ENCODE measurements at places on chromosomes 6 and 20. TPM values are rescaled to one million over a fixed set of nuclear protein-coding genes. Genes with fewer than 3 reads are reported as not detected.

- no peak overlapping the region for H3K27ac ChIP-seq
- no peaks in the 10 kb centered on the region for H3K4me1 ChIP-seq
- H3K27me3 ChIP-seq = no peaks in the 10 kb centered on the region
These were observed 77.3 kb downstream of the CD40 start for GRCh38 chr20:46195264-46196036.

- H3K27me3 ChIP-seq = no peaks in the 10 kb centered on the region
- no peaks in the 10 kb centered on the region for H3K4me1 ChIP-seq
- no peaks in the 10 kb centered on the region for H3K36me3 ChIP-seq
- H3K4me3 ChIP-seq = no peak overlapping the region
These were observed 336.0 kb downstream of the RFPL4B start for GRCh38 chr6:112683106-112683505.

DNA sequence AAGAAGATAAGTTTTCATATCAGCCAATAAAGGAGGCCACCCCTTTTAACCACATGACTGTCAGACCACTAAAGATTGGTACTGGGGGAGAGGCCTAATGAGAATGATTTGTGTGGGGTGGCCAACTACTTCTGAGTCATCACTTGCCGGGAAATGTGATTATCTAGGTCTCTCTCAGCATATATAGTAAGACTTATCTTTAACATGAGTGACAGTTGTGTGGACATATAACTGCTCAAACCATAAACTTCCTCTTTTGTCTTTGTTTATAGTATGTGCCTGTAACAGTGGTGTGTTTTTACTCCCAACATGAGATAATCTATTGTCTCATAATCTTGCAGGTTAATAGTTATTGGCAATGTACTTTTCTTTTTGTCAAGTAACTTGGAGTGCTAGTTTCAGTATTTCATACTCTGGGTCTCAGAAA, 312.4 kb downstream of the CDKAL1 start:
- no peak for DNase-seq
- H3K4me3 ChIP-seq = no peak overlapping the region

DNA sequence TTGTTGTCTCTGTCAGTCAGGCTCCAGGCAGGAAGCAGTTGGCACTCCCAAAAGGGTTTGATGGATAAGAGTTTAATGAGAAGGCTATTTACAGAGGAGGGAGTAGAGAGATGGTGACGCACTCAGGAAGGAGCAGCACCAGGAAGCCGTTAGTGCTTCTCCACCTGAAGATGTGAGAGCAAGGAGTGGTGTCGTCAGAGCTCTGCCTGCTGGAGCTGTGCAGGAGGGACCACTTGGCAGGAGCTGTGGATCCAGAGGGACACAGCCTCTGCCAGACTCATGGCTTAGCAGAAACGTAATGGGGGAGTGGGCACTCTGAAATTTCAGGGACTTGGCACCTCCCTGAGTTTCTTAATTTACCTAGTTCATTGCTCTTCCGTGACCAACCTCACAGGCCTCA, 16.8 kb downstream of the DAAM2 start:
- no peaks in the 10 kb centered on the region for H3K27me3 ChIP-seq
- H3K4me3 ChIP-seq = no peak overlapping the region
- no peak overlapping the region for H3K27ac ChIP-seq
- H3K4me1 ChIP-seq = no peaks in the 10 kb centered on the region
- H3K36me3 ChIP-seq = no peaks in the 10 kb centered on the region
- DNase-seq = no peak

The TMEM217 gene
- total RNA-seq = 1.2 TPM

The TINAG gene
- 25.1 TPM for total RNA-seq

All from colonic mucosa (tissue), 4 donors.